ENCODE measurements at places on chromosomes 1 and 21.

GRCh38 chr1:242447689-242448088 is 76.8 kb downstream of the PLD5 start:
- no peak for DNase-seq

- DNase-seq, result no peak
Observed at GRCh38 chr1:61519631-61520030, 205.3 kb downstream of the TM2D1 start.

- DNase-seq, result peak; percentile 23
Observed at GRCh38 chr1:167263819-167264464, 43.3 kb downstream of the POU2F1 start.

DNA sequence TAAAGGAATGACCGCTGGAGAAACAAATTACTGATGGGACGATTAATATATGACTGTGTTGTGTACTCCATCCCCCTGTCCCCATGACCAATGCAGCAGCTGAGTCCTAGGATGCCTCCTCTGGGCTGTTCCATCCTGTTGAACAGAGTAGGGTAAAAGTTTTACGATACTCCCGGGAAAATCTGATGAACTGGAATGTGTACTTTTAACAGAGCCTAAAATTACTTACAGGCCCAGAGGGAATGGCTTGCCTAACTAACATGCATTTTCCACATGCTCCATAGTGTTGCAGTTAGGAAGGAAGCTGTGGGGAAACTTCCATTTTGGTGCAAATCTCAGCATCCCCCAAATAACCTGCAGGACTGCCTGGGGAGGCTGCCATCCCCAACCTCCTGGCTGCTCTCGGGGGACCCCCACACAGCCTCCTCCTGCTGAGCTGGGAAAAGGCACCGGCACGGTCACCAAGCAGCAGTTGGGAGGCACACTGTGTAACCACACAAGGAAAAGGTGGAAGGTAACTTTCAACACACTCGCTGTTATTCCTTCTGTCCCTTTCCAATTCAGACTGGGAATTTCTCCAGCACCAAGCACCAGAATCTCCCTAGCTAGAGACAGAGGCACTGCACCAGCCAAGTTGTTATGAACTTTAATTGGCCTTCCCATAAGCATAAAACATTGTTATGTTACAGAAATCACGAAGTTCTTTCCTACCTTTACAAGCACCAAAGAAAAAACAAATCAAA is 97.2 kb downstream of the BCAR3 start:
- DNase-seq, result no peak

DNA sequence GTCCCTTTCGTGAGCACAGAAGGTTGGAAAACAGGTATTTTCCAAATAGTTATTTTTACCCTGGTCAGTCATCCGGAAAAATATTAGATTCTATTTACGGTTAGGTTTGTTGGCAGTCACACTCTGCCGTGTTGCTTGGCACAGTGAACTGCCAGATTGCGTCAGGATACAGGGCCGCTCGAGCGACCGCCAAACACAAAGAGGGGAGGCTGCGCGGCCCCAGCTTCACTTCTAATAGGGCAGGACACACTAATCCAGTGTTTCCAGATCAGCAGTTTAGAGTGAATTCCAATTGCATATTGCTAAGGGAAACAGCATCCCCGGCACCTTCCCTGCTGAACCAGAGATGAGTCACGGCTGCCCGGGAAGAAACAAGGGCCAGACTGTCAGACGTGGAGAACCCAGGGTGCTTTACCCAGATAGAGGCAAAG is 22.9 kb downstream of the UMODL1 start:
- no peak for DNase-seq

- DNase-seq, result no peak
Observed at GRCh38 chr1:160547422-160547821, 24.4 kb upstream of the SLAMF6 start.

GRCh38 chr1:165738794-165739193 is 29.9 kb downstream of the TMCO1 start:
- no peak for DNase-seq

GRCh38 chr1:113390871-113391648 is 745 bp downstream of the MAGI3 start:
- DNase-seq, result no peak

DNA sequence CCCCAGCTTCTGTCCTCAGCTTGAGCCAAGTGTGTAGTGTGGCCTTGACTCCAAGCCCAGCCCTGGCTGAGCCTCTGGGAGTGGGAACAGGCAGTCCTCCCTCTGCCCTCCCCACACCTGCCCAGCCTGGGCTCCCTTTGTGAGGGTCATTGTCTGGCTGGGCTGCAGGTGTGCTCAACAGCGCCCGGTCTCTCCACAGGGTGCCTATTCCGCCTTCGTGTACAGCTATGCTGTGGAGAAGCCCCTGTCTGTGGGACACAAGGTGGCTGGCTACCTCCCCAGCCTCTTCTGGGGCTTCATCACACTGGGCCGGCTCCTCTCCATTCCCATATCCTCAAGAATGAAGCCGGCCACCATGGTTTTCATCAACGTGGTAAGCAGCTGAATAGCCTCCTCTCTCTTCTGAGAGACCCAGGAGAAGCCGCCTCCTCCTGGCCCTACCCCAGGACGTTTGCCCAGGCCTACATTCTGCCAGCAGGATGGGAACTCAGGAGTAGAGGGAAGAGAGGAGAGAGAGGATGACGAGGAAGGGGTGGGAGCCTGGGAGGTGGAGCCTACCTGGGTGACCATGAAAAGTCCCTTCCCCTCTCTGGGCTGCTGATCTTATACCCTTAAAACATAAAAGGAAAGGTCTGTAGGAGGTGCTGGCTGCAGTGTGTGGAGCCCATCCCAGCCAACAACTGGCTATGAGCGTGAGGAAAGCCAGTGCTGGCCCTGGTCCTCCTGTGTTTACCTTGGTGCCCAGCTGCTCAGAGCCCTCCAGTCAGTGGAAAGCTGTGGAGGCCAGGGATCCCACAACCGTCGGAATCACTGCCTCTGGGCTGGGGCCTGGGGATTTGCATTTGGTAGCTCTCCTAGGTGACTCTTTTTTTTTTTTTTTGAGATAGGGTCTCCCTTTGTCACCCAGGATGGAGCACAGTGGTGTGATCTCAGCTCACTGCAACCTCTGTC is 45.7 kb downstream of the ELK4 start:
- no peak for DNase-seq
